ENCODE measurements at places on chromosomes 5 and 9.

DNA sequence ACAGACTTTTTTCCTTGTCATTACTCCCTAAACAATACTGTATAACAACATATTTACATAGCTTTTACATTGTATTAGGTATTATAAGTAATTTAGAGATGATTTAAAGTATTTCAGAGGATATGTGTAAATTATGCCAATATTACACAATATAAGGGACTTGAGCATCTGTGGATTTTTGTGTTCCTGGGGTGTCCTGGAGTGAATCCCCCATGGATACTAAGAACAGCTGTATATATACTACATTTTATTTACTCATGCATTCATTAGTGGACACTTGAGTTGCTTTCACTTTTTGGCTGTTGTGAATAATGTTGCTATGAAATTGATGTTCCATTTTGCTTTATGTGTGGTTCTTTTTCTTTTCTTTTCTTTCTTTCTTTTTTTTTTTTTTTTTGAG is 348.8 kb downstream of the SH3GL2 start:
- no peak for DNase-seq

DNA sequence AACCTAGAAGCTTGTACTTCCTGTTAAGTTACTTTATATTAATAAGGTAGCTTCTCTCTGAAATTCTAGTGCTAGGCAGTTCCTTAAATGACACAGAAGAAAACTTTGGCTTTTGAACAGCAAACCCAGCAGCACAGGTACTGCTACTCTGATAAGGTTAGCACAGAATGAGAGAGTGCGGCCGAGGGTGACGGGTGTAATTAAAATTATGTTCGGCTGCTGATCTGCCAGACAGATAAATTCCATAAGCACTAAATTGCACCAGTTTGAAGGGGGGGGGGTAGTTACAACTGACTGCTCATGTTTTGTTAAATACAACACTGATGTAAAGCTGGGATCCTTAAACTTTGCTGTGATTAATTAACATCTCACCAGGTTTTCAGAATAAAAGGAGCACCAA is 475.1 kb downstream of the SPOCK1 start:
- no peak for DNase-seq

DNA sequence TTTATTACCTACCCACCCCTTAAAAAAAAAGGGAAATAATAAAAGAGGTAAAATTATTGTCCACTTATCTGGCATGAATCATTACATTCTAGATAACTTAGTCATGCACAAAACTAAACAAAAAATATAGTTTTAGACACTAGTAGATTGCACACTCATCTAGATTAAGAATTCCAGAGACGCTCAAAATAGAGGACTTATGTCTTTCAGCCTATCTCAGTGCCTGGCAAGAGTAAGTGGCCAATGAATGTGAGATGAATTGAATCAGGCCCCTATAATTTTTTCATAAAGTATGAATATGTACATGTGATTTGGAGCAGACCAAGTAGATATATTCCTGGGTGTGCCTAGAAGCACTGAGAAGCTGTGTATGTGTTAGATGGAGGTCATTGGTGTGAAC is 2.0 kb upstream of the RXFP3 start:
- DNase-seq = no peak

DNA sequence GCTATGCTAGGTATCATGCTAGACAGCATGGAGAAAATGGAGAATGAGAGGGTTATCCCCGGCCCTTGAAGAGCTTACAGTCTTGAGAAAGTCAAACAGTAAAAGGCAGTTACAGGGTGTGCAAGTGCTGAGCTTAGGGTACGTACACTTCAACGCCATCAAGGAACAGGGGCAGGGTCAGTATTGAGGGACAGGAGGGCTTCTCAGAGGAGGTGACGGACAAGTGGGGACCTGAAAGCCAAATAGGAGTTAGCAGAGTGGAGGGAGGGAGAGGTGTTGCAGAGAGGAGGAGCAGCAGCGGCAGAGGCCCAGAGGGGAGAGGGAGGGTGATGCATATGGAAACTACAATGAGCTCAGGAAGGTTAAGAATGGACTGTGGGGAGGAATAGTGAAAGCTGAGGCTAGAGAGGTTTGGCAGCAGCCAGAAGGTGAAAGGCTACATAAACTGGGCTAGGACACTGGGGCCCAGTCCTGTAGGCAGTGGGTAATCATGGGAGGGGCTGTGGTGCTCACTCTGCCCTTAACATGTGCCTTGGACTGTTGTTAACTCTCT is 88.0 kb downstream of the NRG2 start:
- DNase-seq = no peak

DNA sequence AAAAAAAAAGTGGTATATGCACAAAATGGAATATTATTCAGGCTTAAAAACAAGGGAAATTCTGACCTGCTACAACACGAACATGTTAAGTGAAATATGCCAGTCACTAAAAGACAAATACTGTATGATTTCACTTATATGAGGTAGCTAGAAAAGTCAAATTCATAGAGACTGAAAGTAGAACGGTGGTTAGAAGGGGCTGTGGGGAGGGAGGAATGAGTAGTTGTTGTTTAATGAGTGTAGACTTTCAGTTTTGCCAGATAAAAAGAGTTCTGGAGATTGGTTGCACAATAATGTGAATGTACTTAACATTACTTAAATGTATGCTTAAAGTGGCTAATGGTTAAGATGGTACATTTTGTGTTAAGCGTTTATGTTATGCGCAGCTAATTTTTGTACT is 79.5 kb upstream of the IL12B start:
- no peak for DNase-seq

- no peak for DNase-seq
These were observed 377.5 kb downstream of the MED10 start for GRCh38 chr5:6000867-6001266.

DNA sequence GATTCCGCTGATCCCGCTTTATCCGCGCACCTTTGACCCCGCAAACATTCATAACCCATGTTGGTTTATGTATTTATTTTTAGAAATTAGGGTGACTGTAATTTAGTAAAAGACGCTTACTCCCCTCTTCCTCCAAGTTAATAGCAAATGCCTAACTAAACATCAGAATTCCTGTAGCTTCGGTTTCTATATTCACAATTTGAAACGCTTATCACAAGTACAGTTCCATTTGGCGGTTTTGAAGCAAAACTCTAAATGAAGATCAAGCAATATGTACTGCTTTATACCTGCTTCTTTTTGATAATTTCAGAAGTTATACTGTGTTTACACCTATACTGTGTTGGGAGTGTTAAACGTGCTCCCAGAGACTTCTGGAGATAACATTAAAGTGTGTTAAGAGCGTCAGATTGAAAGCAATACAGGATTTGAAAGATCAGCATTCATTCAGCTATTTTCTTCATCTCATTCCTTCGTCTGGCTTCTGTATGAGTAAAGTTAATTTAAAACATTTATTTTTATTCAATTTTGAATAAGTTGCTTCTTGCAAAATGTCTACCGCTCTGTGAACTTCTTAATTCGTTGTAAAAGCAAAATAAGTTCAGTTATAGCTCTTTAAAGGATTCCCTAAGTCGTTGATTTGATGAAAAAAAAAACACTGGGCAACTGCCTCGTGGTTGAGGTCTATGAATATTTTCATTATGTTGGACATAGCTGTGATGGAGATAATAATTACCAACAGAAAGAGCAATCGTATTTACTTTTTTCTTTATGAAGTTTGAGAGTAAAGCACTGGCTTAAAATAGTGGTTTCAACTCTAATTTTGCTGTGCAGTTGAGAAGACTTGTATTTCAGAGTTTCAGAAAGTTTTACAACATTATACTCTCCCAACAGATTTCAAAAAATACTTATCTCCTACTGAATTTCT is 2.5 kb downstream of the PRDM6 start:
- no peak for DNase-seq

- no peak for DNase-seq
These were observed 3.2 kb upstream of the CDHR2 start for GRCh38 chr5:176545737-176546509.

DNA sequence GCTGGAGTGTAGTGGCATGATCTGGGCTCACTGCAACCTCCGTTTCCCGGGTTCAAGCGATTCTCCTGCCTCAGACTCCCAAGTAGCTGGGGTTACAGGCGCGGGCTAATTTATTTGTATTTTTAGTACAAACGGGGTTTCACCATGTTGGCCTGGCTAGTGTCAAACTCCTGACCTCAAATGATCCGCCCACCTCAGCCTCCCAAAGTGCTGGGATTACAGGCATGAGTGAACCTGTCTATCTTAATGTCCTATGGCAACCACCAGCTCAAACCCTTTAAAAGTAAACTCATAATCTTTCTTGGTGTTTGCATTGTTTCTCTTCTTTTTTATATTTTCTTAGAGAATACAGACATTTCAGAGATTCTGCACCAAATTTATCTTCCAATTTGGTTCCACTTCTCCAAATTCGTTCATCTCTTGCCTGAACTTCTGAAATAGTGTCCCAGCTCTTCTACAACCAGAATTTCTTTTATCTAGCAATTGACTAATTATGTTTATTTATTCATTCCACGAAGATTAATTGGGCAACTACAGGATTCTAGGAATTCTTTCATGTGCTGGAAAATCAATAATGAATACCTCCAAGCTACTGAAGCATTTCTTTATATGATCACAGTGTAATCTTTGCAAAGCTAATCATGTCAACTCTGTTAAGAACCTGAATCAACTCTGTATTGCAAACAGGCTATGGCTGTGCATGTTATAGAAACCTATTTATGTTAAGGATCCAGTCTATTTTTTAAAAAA is 60.0 kb upstream of the TYRP1 start:
- no peak for DNase-seq

- no peak for DNase-seq
These were observed 97.2 kb downstream of the CARTPT start for GRCh38 chr5:71816307-71816706.

DNA sequence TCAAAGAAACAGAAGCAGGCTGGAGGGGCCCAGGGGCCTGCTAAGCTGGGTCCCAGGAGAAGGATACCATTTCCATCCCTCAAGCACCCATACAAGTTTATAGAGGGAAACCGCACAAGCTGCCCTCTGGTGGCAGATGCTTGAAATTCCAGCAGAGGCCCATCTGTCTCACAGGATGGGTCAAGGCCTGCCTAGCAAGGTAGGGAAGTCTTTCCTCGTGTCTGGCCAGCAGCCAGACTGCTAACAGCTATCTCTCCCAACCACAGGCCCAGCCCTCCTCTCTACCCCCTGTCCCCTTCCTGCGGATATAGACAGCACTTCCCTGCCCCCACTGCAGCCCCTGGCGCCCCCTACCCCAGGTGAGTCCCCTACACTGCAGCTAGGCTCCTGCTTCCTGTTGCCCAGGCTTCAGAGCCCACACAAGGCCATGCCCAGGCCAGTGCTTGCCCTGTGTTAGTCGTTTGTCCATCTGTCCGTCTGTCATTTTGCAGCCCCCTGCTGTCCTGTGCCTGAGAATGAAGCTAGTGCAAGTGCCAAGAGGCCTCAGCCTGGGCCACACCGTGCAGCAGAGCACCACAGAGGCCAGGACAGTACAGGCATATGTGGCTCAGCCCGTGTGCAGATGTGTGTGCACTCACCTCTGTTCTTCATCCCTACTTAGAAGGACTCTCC is 26.2 kb downstream of the TCF7 start:
- DNase-seq = peak; percentile 95

DNA sequence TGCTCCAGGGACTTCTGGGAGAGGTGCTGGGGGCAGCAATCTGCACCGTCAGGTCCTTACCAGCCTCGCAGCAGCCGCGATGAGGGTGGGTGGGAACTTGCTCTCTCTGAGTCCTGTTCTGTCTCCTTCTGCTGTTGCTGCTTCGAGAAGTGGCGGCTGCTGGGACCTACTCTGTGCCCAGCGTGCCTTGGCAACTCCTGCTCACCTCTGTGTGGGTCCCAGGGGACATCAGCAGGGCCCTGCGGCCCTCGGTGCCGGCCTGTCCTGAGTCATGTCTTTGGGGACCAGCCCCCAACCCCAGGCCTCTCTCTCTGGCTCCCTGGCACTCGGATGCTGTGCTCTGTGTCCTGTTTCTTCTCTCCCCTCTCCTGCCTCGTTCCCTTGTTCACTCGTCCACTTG is 49.5 kb downstream of the KCNT1 start:
- DNase-seq = no peak

DNA sequence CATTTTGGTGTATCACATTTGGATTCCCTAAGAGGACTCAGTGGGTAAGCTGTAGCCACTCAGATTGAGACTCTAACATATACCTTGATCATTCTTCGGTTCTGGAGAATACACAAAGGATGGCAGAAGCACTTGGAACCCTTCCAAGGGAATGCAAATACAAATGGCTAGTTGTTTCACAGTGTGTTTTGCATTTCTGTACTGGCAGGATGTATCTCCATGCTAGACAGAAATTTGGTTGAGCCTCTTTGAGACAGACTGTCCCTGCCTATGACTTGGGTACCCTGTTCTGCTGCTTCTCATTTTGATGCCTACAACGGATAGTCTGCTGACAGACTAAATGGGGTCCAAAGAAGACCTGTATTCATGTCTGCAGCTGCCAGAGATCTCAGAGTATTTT is 273.5 kb downstream of the TMEM38B start:
- no peak for DNase-seq

- no peak for DNase-seq
These were observed 994.8 kb upstream of the WWC1 start for GRCh38 chr5:167296661-167297060.

GRCh38 chr5:172194985-172195774 is 1.2 kb downstream of the EFCAB9 start:
- no peak for DNase-seq

GRCh38 chr9:130523921-130524320 is 55.5 kb upstream of the FUBP3 start:
- no peak for DNase-seq

DNA sequence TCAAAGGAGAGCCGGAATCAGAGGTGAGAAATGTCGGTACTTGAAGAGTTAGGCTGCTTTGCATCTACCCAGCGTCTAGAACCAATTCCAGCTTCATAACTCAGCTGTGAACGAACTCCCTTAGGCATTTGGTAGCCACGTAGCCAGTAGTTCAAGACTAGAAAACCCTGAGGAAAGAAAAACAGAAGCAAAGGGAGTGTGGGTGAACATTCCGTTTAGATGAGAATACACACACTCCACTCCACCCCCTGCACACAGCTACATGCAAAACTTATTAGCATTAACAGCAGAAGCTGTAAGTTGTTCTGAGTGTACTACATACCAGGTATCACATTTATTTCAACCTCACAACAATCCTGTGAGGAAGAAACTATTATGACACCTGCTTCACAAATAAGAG is 78.3 kb downstream of the SMIM23 start:
- DNase-seq = no peak

GRCh38 chr5:57816108-57816507 is 333.5 kb upstream of the ACTBL2 start:
- DNase-seq = no peak

All from hematopoietic multipotent progenitor cell treated with erythropoietin and hydrocortisone succinate and interleukin-3 and kit ligand, for 6 days (in vitro differentiated cells).